ENCODE measurements at places on chromosomes 6 and 20. TPM values are rescaled to one million over a fixed set of nuclear protein-coding genes. Genes with fewer than 3 reads are reported as not detected.

The GUCA1A gene
- not detected for total RNA-seq

GRCh38 chr6:68640491-68640835 lies 5.4 kb downstream of the ADGRB3 start:
- no peak for DNase-seq

- DNase-seq, result no peak
Measured at GRCh38 chr6:79656134-79656533, 25.0 kb downstream of the SH3BGRL2 start.

The NSFL1C gene
- total RNA-seq, result 83.1 TPM

GRCh38 chr20:44805979-44806620 lies 4.2 kb downstream of the RIMS4 start:
- no peak for DNase-seq

DNA sequence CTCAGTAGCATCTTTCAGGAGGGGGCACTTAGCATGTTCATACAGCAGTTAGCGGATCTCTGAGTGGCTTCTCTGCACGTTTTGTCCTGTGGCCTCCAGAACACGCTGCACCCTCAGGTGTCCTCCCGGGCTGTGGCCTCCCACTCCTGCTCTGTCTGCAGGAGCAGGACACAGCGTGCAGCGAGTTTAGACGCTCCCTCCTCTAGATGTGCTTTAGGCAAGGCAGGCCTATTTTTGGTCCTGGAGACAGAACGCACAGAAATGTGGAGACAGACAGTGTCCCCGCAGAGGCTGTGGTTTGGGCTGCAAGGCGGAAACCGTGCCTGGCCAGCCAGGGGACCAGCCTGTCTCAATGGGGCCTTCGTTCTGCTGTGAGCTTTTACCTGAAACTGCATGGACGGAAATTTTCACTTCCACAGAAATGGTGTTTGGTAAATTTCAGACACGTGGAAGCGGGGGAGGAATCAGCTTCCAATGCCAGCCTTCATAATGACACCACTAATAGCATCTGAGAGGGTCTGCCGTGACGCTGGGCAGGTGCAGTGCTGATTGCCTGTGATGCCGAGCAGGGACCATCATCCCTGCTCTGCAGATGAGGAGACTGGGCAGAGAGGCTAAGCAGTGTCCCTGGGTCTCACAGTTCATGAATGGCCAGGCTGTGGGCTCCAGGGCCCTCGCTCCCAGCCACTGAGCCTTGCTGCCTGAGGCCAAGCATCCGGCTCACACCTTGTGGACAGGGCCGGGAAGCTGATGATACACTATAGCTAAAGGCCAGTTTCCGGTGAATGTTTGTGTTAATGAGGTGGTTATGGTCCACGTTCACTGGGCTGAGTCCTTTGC lies 120.9 kb downstream of the SYCP2 start:
- no peak for DNase-seq

DNA sequence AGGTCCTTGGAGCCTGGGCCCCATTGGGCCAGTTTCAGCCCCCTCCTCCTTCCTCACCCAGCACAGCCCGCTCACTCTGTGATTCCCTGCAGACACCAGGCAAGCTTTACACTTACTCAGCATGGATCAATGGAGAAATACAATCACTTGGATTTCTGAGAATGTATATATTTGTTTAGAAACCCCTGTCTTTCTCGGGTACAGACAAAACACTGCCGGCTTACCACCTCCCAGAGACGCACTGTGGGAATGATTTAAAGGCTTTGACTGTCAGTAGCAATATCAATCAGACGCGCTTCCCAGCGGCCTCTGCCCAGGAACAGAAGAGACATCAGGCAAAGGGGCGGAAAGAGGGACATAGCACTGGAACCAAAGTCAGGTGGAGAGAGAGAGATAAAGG lies 186.5 kb downstream of the MAFB start:
- no peak for DNase-seq

DNA sequence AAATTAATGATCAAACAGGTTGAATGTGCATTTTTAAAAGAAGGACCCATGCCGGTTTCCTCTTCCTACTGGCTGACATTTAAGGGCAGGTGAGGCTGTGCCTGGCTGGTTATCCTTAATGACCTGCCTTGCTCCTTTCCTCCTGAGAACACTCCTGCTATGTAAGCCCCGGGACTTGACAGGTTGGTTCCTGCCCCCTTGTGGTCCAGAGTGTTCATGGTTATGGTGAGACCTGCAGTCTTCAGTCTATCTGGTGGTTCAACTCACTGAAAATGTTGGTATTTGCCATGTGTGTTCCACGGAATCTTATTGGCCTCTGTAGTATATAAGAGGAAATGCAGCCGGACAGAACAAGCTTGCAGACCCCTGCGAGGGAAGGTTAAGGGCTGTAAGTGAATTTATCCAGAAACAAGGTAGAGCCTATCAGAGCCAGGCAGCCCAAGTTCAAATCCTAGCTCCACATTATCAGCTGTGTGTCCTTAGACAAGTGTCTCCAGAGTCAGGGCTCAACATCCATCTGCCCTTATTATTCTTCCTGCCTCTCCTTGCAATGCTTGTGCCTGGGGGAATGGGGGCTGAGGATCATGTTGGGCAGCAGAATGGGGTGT lies 5.2 kb upstream of the BPIFA3 start:
- peak; percentile 37 for DNase-seq

The ZNF831 gene
- 7.6 TPM for total RNA-seq

The CARMIL1 gene
- 2.4 TPM for total RNA-seq

DNA sequence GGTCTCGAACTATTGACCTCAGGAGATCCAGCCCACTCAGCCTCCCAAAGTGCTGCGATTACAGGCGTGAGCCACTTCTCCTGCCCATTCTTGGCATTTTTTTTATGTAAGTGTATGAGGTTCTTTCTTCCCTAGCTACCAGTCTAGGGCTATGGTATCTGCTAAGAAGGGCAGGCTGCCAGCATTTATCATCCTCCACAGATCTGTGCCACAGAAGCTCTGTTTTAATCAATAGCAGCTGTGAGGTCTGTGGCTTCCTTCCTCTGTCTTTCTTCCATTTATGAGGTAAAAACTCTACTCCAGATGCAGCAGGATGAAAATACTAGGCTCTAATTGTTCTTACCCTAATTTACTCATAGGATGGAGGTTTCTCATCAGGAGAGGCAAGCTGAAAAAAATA lies 1382.4 kb upstream of the ADGRB3 start:
- DNase-seq, result no peak

The SERPINB6 gene
- total RNA-seq, result 64.7 TPM

- no peak for DNase-seq
Measured at GRCh38 chr6:163814494-163815364, 400.2 kb downstream of the QKI start.

- no peak for DNase-seq
Measured at GRCh38 chr20:16848061-16848460, 99.9 kb downstream of the OTOR start.

The TRIM40 gene
- total RNA-seq, result not detected

- no peak for DNase-seq
Measured at GRCh38 chr6:35519313-35520015, 6.8 kb upstream of the TULP1 start.

The HTR1B gene
- total RNA-seq, result not detected

DNA sequence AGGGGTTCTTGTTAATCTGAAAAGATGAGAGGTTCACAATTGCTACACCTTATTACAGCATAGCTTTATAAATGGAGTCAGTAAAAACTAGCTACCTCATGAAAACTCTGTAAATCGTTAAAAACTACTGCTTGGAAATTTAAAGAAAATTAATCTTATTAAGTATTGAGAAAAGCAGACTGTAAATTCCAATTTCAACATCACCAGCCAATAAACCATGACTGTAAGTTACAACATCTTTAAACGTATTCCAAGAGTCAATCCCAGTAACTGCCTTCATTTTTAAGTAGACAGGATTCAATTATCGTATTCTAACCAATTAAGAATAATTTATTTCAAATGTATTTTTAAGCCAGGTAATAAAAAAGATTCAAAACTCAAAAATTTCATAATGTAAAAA lies 70.3 kb downstream of the ATG5 start:
- no peak for DNase-seq

DNA sequence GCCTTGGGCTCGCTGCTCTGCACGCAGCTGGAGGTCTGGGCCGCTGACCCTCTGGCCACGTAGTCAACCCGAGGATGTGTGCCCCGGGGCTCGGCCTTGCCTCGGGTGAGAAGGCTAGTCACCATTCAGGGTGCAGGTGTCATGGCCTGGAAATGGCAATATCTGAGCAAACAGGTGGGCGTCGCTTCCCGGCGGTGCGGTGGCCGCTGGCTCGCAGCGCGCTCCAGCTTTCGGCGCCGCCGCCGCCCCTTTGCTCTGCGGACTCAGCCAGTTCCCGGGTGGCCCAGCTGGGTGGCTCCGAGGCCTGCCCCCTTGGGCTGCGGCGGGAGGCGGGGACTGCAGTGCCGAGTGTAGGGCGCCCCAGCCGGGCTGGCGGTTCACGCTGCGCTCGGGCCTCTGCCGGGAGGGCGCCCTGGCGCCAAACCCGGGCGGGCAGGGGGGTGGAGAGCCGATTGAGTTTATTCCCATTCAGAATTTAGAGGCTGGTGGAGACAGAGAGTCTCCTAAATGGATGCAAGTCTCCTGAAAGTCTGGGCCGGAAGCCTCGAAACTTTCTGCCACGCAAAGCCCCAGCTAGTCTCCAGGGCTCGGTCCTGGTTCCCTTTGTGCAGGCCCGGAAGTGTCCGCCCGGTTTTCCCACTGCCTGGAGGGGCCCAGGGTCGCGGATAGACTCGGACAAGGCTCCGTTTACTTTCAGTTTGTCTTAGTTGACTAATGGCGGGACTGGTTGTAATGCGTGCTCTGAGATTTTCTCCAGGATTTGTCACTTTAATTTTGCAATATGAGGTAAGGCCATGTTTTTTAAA lies 11.3 kb upstream of the TFAP2A start:
- DNase-seq, result no peak

DNA sequence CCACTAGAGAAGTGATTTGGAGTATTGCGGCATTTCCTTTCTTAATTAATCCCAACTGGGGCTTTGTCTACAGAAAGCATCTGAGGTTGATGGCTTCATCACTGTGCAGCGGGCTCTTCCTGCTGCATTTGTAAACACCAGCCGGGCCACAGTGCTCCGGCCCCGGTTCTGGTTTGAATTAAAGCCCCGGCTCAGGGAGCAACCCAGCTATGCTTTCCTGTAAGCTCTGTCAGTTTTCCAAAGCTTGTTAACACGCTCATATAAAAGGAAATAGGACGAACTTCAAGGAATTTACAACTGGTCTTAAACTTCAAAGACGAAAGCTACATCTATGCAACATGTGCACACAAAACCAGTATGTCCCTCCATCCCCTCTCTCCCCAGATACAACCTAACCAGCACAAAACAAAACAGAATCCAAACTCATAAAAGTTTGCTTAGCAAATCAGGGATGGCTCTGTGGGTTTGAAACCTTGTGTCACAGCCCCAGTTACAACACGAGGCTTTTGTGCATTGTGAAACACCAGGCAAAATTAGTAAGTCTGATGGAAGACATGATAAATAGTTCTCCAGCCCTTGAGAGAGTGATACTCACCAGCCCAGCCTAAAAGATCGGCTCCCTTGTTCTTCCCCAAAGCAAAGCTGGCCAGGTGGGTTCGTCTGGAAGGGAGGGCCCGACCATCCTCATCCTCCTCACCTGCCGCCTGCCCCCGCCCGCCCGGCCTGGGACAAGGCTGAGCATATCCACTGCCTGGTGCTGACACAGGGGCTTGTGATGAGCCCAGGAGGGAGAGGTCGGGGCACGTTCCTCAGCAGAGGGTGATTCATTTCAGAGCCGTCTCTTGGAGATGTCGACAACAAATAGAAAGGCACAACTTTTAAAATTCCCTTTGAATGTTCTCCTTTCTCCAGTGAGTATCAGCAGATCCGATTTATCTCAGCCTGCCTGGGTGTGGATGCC lies 197.9 kb downstream of the TFAP2C start:
- DNase-seq, result no peak

The SIRPB1 gene
- total RNA-seq, result 2.0 TPM

- DNase-seq, result no peak
Measured at GRCh38 chr6:105211831-105212230, 32.0 kb upstream of the POPDC3 start.
